Activated CD8-positive, alpha-beta memory T cell treated with anti-CD3 and anti-CD28 coated beads for 48 hours (primary cell): ENCODE measurements at places on chromosomes 16 and 17.

GRCh38 chr17:66971730-66972441 is 7.4 kb downstream of the CACNG4 start:
- no peak for DNase-seq

DNA sequence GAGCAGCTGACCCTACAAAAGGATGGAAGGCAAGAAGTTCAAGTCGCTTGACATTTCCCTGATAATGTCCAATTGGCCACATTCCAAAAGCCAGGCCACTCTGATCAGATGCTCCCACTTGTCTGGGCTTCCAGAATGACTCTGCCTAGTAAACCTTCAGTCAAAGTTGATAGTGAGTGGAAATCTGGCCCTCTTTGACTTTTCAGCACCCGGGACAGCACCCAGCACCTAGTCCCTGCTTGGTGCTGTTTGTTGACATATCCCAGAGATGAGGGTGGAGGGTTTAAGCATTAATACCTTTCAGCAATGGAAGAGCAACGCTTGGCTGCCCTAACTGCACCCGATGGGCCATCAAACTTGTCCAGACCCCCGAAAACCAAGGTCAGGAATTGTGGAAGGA is 131.3 kb downstream of the AIPL1 start:
- no peak for DNase-seq

DNA sequence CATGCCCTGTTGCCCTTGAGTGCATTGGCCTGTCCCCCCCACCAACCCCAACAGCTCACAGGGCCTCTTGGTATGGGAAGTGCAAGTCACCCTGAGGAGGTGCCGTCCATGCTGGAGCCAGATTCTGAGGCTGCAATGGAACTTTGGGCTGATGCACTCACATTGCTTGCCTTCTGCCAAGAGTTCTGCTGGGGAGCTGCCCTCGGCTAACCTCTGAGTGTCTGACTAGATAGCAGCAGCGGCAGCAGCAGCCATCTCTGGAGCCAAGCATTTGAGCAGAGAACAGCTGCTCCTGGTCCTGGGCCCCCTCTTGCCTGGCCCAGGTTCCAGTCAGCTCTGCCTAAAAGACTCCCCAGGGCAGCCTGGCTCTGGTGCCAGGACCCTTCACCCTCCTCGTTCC is 61.5 kb downstream of the GNAO1 start:
- DNase-seq = no peak

- DNase-seq = no peak
These were observed 5.2 kb downstream of the FOXJ1 start for GRCh38 chr17:76135810-76136188.

GRCh38 chr16:89073346-89074071 is 20.1 kb upstream of the ACSF3 start:
- no peak for DNase-seq

- no peak for DNase-seq
These were observed 166.3 kb downstream of the MSI2 start for GRCh38 chr17:57422574-57423164.

DNA sequence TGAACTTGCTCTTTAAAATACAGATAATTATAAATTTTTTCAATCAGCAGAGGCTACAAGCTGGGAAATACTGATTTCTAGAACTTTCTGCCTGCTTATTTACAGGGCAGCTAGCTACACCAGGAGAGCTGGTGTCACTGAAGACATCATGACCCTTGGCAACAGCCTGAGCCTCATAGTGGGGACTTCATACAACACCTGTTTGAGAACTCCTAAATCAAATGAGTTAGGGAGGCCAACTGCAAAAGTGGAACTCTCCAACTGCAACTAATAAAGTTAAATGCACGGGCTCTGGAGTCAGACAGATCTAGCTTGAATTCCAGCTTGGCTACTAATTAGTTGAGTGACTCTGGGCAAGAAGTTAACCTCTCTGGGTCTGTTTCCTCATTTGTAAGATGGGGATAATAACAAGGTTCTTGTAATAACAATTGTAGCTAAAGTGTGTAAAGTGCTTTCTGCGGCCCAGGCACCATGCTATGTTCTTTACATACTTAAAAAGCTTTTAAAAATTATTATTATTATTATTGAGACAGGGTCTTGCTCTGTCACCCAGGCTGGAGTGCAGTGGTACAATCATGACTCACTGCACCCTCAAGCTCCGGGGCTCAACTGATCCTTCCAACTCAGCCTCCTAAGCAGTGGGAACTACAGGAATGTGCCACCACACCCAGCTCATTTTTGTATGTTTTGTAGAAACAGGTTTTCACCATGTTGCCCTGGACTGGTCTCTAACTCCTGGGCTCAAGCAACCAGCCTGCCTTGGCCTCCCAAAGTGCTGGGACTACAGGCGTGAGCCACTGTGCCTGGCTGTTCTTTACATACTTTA is 33.4 kb downstream of the VAC14 start:
- DNase-seq = no peak

GRCh38 chr17:7293816-7294613 is 424 bp downstream of the YBX2 start:
- no peak for DNase-seq

DNA sequence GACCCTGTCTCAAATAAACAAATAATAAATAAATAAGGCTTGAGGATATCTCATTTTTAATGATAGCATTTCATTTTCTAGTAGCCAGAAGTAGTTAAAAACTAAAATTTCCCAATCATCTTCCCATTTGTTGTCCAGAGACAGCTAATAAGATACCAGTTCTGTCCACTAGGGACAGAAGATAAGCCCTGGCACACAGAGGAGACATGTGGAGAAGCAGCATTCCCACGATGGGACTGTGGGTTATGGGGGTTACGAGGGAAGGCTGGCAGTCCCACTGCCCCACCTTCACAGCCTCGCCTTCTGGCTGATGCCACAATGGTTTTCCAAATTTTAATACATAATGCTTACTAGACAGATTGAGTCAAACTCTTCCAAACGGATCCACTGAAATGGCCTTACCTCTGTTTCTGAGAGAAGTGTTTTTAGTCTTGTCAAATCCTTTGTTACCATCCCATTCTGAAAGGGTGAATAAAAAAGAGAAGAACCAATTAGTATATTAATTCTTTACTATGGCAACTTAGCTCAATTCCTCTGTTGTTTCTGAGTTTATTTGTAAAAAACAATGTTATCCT is 44.2 kb downstream of the HELZ start:
- no peak for DNase-seq

GRCh38 chr16:55443434-55444346 is 35.3 kb upstream of the MMP2 start:
- DNase-seq = no peak

DNA sequence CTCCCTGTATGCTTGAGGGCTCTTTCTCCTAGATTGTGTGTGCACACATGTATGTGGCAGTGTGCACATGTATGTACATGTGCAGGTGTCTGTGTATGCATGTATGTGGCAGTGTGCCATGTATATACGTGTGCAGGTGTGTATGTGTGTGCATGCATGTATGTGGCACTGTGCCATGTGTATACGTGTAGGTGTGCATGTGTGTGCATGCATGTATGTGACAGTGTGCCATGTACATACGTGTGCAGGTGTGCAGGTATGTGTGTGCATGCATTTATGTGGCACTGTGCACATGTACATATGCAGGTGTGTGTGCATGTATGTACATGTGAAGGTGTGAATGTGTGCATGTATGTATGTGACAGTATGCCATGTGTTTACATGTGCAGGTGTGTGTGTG is 43.9 kb upstream of the BHLHA9 start:
- no peak for DNase-seq

GRCh38 chr17:40218740-40219593 is at the start of gene WIPF2:
Gene WIPF2, plus strand, starts transcription at chr17:40219304. Its CDS starts 37,156 bp downstream, at chr17:40256460.
- peak; percentile 92 for DNase-seq

DNA sequence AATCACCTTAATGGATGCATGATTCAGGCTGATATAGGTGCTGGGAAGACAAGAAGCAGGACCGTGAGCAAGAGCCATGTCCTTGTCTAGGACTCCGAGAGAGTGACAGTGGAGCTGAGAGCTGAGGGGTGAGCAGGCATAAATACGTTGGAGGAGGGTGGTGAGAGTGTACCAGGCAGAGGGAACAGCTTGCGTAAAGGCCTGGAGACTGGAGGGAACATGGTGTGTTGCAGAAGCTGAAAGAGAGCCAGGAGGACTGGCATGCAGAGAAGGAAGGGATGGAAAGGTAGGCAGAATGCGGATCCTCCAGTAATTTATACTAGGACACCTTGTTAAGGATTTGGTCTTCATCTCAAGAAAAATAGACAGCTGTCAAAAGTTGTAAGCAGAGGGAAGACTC is 653.2 kb downstream of the HS3ST4 start:
- no peak for DNase-seq

DNA sequence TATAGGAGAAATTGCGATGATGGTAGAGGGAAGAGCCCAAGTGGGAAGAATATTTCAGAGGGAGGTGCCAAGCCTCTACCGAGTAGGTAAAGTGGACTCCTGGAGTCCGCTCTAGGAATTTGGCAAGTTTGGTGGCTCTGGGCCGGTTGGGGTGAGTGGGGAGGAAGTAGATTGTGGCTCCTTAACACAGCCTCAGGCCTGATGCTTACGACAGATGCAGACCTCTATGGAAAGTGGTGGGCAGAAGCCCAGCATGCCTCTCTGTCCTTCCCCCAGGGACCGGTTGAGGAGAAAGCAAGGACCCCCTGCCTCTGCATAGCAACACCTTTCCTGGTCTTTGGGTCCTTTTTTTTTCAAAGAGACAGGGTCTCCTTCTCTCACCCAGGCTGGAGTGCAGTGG is 55.9 kb upstream of the SIAH1 start:
- DNase-seq = no peak

DNA sequence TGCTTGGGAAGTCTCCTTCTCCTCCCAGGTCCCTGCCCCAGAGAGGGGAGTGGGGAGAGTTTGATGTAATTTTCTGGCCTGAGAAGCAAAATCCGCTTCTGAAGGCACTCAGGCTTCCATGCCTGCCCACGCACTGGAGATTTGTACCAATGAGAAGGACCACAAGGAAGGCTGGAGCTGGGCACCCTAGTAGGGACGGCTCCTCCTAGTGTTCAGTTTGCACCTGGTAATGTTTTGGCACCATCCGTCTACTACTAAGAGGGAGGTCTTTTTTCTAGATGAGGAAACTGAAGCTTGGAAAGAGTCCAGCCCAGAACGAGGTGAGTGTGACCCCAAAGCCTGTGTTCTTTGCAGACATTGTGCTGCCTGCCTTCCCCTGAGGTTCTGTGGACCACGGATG is 83.6 kb upstream of the NLRP1 start:
- no peak for DNase-seq

GRCh38 chr16:24854607-24855171 is 8.9 kb downstream of the SLC5A11 start:
- DNase-seq = no peak

GRCh38 chr17:78789149-78789662 is 7.1 kb upstream of the CYTH1 start:
- no peak for DNase-seq

DNA sequence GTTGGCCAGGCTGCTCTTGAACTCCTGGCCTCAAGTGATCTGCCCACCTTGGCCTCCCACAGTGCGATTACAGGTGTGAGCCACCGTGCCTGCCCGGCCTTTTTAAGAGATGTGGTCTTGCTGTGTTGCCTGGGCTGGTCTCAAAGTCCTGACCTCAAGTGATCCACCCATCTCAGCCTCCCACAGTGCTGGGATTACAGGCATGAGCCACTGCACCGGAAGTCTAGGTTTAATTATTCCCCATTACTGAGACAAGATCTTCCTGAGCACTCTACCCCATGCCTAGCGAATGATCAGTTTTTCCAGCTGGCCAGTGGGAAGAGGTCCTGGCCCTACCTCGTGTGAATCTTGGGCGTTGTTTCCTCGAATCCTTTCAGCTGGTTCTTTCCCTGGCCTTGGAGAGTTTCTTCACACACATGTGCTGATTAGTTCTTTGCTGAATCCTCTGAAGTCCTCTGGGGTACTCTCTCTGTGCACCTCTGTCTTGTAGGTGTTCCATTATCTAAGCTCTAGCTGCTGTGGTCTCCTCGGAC is 18.9 kb downstream of the C16orf54 start:
- no peak for DNase-seq

DNA sequence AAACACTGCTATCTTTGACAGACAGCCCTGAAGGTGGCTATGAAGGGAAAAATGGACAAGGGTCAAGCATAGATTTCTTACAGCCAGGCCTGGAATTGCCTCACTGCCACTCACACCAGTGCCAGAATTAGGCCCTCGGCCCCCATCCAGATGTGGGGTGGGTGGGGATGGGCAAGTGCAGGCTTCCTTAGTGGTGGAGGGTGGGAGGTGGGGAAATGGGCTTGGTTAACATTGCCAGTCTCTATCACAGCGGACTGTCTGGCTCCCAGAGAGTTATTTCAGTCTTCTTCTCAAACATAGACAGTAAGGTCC is 24.9 kb downstream of the B9D1 start:
- no peak for DNase-seq

DNA sequence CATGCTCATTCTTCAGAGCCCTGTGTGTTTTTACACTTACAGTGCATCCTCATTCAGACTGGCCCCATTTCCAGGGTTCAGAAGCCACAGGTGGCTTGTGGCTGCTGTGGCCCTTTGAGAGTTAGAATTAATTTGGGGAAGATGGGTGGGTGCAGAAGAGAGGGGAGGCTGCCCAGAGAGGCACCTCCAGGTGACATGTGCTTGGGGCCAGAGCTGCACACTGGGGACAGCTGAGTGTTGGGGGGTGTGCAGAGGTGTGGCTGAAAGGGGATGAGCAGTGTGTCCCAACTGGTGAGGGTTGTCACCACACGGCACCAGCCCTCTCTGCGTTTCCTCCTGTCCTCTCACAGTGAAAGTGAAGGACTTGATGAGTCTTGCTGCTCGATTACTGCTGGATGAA is 6.9 kb upstream of the EIF1 start:
- no peak for DNase-seq

GRCh38 chr17:16415031-16415924 is at the start of gene TRPV2:
Gene TRPV2, plus strand, starts transcription at chr17:16415571. Its CDS starts 2,098 bp downstream, at chr17:16417669.
- DNase-seq = no peak

DNA sequence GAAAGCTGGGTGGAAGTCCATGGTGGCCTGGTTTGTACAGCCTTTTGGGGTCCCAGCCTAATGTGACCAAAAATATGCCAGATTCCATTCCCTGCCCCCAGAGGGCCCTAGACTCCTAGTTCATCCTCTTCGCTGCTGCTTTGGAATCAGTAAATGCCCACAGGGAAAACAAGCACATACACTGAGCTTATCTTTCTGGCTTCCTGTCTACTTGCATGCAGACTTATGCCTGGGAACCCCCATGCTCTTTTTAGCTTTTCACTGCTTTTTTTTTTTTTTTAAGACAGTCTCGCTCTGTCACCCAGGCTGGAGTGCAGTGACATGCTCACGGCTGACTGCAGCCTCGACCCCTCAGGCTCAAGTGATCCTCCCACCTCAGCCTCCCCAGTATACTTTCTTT is 6.2 kb upstream of the CD300LG start:
- DNase-seq = no peak

GRCh38 chr16:11796227-11797165 is 562 bp downstream of the ZC3H7A start:
- no peak for DNase-seq

- no peak for DNase-seq
These were observed 101.9 kb downstream of the LITAF start for GRCh38 chr16:11484691-11485258.
